ENCODE measurements at places on chromosomes 6 and 20. TPM values are rescaled to one million over a fixed set of nuclear protein-coding genes. Genes with fewer than 3 reads are reported as not detected.

The C20orf204 gene
- 3.9 TPM for total RNA-seq

GRCh38 chr6:44172731-44173500 lies 14.3 kb downstream of the CAPN11 start:
- peak; percentile 88 for DNase-seq

DNA sequence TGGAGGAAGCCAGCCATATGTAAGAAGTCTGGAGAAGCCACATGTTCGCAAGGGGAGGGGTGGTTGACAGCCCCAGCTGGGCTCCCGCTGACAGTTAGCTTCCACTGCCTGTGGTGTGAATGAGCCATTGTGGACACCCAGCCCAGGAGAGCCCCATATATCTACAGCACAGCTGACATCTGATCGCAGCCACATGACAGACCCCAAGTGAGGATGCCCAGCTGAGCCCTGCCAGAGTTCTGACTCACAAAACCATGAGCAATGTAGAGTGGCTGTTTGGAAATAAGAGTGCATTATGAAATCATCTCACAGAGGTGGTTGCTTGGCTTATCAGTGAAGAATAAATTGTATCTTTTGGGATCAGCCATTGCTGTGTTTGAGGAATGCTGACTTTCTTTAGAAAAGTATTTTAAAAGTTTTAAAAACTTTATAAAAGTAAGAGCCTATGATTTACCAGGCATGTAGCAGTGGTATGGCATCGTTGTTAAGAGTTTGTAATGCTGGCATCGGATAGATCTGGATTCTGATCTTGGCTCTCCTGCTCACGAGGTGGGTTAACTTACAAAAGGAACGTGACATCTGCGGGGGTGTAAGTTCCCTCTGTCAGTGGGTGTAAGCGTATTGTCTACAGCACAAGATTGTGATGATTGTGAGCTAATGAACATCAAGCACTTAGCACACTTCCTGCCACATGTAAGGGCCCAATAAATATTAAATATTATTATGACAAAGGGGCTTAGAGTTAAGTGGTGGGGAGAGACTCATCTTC lies 24.1 kb downstream of the CFAP61 start:
- peak; percentile 70 for DNase-seq

DNA sequence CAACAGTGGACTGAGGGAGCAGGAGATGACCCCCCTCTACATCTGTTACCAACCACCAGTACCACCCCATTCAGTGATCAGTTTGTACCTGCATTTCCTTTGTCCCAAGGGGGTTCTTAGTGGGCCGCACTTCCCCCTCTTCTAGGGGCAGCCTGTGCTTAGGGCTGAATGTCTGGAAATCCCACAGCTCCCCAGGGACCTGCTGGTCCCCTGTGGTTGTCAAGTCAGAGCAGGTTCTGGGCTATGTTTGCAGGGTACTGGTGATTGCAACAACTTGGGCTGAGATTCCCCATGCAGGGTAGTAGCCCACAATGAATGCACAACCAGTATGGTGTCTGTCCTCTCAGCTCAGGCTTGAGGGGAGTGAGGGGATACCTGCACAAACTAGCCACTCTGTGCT lies 39.7 kb upstream of the COL10A1 start:
- DNase-seq = no peak

The OR2H2 gene
- total RNA-seq = not detected

DNA sequence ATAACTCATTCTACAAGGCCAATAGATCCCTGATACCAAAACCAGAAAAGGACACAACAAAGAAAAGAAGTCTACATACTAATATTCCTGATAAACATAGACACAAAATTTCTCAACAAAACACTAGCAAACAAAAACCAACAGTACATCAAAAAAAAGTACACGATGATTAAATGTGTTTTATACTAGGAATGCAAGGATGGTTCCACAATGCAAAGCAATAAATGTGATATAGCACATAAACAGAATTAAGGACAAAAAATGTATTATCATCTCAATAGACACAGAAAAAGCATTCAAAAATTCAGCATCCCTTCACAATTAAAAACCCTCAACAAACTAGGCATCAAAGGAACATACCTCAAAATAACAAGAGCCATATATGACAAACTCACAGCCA lies 23.2 kb downstream of the TREM1 start:
- DNase-seq = no peak

DNA sequence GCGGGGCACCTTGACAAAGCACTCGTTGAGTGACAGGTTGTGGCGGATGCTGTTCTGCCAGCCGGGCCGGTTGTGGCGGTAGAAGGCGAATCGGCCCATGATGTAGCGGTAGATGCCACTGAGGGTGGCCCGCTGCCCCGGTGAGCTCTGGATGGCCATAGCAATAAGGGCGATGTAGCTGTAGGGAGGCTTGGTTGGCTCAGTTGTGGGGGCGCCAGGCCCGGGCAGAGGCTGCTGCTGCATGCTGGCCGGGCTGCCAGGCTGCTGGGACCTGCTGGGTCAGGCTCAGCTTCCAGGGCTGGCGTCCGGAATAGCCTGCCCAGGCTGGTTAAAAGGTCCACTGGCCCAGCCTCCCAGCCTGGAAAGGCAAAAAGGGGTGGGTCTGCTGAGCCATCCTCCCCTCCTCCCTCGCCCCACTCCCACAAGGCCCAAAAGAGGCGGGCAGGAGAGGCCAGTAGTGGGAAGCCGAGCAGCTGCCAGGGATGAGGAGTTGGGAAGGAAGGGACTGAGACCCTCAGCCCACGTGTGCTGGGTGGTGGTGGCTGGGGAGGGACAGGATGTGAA lies at the start of gene FOXS1:
FOXS1 (minus strand) TSS at position 305 of the 564 bp plus-strand sequence; CDS start at position 243, 62 bp downstream.
- DNase-seq = peak; percentile 70
